ENCODE measurements at places on chromosomes 7 and 10.
A peak's percentile ranks its signal among the peaks of the same experiment; 100 is the strongest.

- peak; percentile 88 for DNase-seq
Measured at GRCh38 chr10:97713339-97713825, at the start of gene MARVELD1. Gene MARVELD1 (plus strand): TSS chr10:97713730. CDS start chr10:97713877, 147 bp downstream.

DNA sequence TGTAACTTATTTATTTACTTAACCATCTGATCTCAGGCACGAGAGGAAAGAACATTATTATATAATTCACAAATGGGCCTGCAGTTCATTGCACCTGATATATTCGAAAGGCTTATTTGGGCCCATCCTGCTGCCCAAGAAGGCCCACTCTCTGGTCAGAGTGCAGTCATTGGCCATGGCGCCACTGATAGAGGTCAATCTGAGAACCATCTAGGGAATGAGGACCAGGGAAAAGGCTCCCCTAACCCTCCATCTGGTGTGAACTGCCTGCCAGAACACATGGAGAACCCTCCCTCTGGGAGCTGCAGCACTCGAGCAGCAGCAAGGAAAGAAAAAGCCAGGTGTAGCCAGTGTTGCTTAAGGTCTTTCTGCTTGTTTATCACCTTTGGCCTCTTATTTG is 136.6 kb downstream of the REEP3 start:
- DNase-seq: no peak

- DNase-seq: no peak
Measured at GRCh38 chr7:131057015-131057793, 270.5 kb upstream of the MKLN1 start.

GRCh38 chr7:70360557-70360956 is 762.3 kb downstream of the AUTS2 start:
- no peak for DNase-seq

GRCh38 chr7:15678653-15679052 is 7.8 kb downstream of the MEOX2 start:
- DNase-seq: no peak

DNA sequence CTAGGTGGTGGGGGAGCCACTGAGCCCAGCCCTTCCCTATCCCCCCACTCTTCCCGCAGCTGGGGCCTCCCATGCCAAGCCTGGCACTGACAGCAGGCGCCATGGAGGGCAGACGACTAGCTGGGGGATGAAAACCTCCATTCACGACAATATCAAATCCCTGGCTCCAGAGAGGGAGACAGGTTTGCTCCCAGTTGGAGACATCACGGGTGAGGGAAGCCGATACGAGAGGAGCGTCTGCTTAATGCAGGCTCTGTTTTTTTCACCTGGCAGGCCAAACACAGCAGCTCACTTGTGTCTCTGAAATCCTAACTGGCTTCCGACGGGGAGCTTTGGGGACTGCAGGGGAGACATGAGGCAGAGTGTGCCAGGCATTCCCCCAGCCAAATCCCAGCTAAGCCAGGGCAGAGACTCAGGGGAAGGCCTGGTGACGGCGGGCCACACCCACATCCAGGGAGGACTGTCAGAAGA is 307.4 kb upstream of the ZMIZ1 start:
- DNase-seq: no peak

- no peak for DNase-seq
Measured at GRCh38 chr10:132229096-132229495, 42.3 kb downstream of the DPYSL4 start.

GRCh38 chr10:10903620-10904019 is 114.1 kb upstream of the CELF2 start:
- DNase-seq: no peak

GRCh38 chr7:26789481-26790184 is 74.8 kb downstream of the SKAP2 start:
- DNase-seq: no peak

- no peak for DNase-seq
Measured at GRCh38 chr10:12214763-12215218, 18.8 kb downstream of the CDC123 start.

DNA sequence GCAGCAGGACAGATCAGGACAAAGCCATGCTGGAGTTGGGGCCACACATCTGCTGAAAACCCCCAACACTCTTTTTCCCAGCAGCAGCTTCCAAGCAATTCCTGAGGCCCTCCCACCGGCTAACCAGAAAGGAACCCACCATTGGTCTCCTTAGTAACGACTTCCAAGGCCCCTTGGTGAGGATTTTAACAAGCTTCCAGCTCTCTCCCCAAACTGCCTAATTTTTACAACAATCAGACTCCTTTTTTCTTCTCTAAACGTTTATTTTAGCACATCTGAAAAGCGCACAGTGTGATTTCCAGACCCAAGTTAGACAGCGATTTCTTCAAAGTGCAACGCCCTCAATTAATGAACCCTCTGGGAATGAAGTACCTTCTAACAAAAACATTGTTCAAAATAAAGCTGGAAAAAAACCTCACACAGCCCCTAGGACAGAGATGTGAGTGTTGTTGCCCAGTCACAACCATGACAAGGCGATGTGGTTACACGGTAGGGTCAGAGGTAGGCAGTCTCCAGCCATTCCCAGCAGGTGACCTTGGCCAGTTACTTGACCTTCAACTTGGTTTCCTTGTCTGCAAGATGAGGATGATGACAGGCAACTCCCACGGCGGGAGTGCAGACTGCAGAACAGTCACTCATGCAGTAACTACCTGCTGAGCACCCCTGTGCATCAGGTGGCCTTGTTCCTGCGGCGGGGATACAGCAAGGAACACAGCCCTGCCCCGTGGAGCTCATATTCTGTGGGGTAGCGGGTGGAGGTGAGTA is 82.3 kb downstream of the SLIT1 start:
- DNase-seq: no peak

DNA sequence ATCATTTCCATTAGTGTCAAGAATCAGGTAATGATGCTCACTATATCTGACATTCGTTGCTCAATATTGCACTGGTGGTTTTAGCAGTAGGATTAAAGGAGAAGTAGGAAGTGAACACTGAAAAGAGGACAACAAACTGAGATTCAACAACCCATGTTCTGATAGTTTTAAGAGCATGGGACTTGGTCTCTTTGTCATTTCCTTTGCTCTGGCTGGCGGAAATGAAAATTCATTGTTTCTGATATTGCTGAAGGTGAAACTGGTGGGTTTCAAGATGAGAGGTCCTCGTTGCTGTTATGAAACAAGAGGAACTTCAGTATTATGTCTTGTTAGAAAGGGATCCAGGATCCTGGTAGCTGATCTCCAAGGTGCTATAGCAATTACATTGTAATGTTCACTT is 129.0 kb downstream of the DNAH11 start:
- DNase-seq: no peak

- DNase-seq: no peak
Measured at GRCh38 chr7:6571160-6571779, 6.0 kb upstream of the ZDHHC4 start.

- no peak for DNase-seq
Measured at GRCh38 chr7:18861514-18862118, 255.8 kb downstream of the TWIST1 start.

DNA sequence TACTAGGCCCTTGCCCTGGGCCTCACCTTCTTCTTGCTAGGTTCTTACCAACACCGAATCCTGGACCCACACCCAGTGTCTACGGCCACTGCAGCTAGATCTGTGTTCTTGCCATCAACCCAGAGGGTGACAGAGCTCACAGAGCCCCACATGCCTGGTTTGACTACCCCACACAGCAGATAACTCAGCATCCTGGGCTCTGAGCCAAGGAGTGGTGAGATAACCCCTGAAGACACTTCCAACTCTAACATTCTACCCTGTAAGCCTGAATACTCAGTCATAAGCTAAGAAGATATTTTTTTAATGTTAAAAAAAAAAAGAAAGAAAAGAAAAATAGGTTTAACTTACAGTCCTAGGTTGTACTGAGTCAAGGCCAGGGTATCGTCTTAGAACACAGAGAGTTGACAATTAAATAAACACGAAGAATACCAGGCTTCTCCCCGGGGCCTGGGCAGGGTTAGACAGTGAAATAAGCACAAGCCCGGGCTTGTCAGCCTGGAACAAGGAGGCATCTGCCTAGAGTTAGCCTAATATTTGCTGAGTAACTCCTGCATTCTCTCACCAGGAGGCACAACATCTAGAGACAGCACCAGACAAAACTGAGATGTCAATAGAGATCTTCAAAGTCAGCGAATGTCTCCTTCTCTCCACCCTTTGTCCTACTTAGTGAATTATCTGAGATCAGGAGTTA is 556.5 kb upstream of the LRRN3 start:
- DNase-seq: no peak

- no peak for DNase-seq
Measured at GRCh38 chr7:71535616-71536015, 403.7 kb downstream of the GALNT17 start.

DNA sequence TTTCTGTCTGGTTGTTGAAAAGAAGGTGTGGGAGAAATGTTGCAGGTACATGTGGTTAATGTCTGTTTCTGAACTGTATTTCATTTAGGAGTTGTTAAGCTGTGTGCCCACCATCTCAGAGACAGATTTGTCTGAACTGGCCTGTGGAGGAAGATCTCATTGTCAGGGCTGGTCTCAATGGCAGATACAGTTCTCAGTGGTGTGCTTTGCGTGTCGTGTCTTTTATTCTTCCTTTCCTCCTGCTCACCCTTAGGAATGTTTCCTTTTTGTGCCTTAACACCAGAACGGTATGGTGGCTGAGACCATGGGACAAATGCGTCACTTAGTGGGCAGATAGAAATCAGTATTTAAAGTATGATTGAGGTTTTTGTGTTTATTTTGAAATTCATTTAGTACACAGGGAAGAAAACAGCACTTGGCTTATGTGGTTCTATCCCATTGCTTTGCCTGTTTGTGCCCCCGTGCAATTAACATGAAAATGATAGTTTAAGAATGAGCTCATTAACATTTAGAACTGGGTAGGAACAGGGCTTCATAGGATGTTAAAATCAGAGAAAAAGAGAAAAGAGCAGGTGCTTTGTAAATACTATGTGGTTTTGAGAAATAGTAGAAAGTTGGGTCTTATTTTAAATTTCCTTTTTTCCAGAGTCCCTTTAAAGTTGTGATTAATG is 112.6 kb downstream of the AUTS2 start:
- no peak for DNase-seq

DNA sequence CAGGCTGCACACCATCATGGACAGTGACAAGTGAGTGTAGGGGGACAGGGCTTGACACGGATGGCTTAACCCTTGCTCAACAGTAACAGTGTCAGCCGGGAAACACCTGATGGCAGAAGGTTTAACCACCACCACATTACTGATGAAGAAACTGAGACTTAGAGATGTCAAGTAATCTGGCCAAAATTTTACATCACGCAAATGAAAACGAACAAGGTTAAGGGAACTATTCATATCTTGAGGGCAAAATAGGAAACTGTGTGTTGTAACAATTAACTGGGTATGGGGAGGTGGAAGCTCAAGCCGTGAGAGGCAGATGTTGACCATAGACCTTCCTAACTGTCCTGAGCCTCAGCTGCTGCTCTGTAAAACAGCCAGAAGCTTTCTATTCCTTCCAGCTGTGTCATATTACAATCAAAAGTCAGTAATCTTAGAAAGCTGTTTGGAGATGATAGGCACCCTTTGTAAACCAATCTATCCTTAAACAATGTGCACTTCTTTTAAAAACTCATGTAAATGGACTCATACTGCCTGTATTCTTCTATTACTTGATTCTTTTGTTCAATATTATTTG is 68.4 kb downstream of the ABCC2 start:
- no peak for DNase-seq

DNA sequence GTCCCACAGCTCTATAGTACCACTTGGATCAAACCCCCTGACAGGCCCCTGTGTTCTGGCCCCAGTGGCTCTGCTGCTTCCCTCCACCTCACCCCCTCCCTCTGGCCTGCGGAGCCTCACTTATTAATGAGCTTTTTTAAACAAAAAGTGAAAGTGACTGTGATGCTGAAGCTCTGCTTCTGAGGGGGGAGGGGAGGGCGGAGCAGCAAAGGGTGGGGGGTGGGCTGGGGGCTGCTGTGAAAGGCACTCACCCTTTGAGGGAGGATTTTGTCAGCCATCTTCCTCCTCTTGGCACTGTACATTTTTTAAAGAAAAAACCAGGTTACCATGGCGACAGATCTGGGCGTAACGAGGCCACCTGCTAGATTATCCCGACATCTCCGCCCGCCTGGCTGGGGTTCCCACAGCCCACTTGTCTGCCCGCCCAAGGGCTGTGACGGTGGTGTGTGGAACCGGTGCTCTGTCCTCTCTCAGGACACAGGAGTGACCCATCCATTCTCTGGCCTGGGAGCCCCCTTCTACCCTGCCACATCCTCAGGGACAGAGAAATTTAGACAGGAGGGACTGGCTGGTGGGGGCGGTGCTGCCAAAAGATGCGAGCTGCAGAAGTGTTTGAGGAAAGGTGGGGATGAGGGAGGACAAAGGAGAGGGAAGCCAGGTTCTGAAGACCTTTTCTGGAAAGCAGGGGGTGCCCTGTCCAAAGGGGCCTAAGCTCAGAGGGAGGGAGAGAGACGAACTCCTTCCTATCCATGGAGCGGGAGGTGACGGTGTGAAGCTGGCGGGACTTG is 4.9 kb downstream of the SMARCD3 start:
- no peak for DNase-seq

- DNase-seq: peak; percentile 90
Measured at GRCh38 chr10:62048919-62049623, 147.6 kb downstream of the ARID5B start.

DNA sequence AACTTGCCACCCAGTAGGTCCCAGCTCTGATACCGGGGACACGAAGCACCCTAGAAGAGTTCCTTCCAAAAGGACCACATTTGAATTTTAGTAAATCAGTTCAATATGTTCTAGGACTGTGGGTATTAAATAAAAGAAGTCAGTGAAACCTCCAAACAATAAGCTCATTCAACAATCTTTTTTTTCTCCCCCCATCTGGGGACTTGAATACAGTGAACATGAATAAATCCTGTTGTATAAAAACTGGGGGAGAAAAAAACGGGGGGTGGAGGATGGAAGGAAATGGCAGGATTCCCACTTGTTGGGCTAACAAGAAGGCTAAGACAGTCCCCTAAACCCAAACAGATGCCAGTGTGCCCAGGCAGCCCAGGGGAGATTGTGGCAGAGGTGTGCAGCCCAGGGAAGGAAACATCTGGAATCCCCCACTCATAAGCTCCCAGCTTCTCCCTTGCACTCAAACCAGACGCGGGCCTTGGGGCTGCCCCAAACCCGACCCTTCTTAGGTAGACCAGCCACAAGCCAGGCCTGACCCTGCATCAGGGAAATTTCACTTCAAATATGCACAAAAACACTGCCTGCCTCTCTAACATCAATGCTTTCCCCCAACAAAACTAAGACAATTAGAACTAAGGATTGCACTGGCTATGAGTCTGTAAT is 8.8 kb downstream of the AFAP1L2 start:
- DNase-seq: no peak

GRCh38 chr7:66070222-66070621 is 5.4 kb upstream of the ASL start:
- DNase-seq: no peak

DNA sequence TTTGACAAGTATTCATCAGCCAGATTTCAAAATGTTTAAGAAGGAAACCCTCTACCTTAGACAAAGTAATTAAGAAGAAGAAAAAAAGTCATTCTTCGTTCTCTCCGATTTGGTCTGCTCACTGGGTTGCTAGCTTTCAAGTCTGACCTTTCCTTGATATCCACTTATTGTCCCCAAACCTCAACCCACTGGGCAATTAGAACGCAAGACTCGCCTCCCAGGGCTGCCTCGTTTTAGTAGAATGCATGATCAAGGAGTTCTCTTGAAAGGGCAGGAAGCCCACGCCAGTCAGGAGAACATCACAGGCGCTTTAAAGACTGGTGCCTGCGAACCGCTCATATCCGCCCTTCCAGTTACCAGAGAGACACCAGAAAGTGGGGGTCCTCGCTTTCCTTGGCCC is 637.7 kb downstream of the PARD3 start:
- no peak for DNase-seq

Data from osteocyte (in vitro differentiated cells).